NCI-H1048 (cell line): ENCODE measurements at places on chromosomes 3 and 15.

DNA sequence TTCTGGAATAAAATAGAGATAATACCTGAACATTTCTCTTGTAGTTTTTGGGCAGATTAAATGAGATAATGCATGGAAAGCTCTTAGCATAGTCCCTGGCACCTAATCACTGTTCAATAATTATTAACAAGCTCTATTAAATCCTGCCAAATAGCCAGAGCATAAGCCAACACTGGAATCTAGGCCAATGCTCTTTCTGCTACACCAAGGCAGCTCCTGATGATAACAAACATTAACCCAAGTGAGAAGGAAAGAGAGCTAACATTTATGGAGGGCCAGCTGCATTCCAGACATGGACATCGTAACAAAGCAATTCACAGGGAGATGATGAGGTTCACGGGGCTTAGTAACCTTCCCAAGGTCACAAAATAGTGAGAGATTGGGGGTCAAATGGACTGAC, 23.3 kb downstream of the LARP6 start:
- no peak for DNase-seq

DNA sequence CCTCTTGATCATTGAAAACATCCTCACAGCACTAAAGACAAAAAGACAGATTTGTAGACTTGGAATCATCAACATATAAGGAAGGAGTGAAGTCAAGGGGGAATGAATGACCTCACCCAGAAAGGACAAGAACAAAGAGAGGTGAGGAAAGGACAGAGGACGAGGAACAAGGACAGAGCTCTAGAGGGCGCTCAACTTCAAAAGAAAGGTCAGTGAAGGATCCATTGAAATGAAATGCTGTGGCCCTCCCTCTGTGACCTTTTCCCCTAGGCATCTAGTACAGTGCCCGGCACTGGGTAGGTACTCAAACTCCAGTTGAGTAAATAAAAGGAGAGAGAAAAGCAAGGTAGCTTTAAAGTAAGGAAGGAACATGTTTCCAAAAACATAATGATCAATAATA, 2.6 kb downstream of the ATP8B4 start:
- no peak for DNase-seq

DNA sequence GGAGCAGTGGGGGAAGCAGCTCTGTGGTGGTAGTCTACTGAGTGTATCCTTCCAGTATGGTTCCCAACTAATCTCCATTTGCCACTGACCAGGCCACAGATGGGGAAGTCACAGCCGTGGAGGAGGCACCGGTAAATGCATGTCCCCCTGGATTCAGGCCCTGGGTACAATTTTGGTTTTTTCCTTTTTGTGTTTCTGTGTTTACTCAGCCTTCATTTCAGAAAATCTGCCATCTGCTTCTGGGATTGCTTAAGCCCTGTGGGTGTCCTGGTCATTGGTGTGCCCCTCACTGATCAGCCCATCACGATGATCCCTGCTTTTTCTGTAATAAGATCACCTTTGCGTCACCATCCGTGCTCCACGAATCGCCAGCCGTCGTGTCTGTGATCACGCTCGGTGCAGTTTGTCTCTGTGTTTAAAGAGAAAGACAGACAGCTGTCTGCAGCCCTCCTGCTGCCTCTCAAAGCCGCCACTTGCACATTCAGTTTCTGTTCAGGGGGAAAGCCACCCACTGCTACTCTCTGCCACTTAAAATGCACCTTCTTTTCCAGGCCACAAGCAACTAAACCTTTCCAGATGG, 68.9 kb downstream of the DNASE1L3 start:
- DNase-seq, result no peak

GRCh38 chr15:101043011-101043410, 123.9 kb downstream of the LRRK1 start:
- DNase-seq, result no peak

- DNase-seq, result no peak
Measured at GRCh38 chr3:177295116-177295515, 97.8 kb upstream of the TBL1XR1 start.

- DNase-seq, result no peak
Measured at GRCh38 chr3:35114686-35115085, 524.6 kb upstream of the ARPP21 start.
